Placental pericyte (primary cell): ENCODE measurements at places on chromosomes 13 and 19. TPM values are rescaled to one million over a fixed set of nuclear protein-coding genes. Genes with fewer than 3 reads are reported as not detected.

LILRA2 gene
- not detected in 2 replicates for total RNA-seq

ATP8B3 gene
- total RNA-seq: 1.1 and 2.3 TPM in 2 replicates

KLF2 gene
- 11.2 and 13.1 TPM in 2 replicates for total RNA-seq

FAM124A gene
- 0.22 and 1.4 TPM in 2 replicates for total RNA-seq
